ENCODE measurements at places on chromosomes 4 and X. TPM values are rescaled to one million over a fixed set of nuclear protein-coding genes. Genes with fewer than 3 reads are reported as not detected.

RHOXF2B gene
- polyA plus RNA-seq: 0.18 TPM

RADX gene
- polyA plus RNA-seq: 10.8 TPM

CCKAR gene
- 1.0 TPM for polyA plus RNA-seq

DNA sequence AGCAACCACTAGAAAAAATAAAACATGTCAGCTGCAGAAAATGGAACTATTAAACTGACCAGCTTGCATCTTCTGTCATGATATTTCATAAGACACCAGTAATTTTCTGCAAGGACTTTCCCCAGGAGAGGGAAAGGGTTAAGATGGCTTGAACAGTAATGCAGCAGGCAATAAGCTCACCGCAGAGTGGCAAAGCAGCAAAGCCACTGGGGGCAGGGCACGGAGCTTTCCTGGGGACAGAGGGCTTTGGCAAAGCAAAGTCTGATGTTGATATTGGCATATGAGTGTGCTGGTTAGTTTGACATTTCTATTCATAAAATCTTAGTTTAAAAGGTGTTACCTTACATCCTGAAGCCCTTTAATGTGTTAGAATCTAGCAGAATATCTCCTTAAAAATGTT is 55.1 kb upstream of the NAP1L5 start:
- DNase-seq: peak; percentile 8

DNA sequence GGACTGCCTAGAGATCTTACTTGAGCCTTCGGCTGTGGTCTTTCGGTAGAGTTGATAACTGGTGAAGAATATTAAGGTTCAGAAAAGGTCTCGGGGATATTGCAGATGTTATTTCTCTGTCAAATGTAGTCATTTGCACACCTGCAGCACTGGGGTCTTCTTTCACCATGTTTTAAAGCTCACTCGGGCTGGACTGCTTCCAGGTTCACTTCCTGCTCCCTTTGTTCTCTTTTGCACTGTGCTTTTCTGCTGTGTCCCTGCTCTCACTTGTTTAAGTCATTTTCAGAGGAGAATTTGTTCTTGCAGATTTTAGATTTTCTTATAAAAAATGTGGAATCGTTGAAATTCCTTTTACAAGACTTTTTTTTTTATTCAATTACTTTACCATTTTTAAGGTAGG is 68.5 kb downstream of the BMPR1B start:
- DNase-seq: peak; percentile 44

GRCh38 chrX:20311505-20311904 is 44.8 kb upstream of the RPS6KA3 start:
- DNase-seq: no peak

All from spinal cord (tissue), 10 donors.